ENCODE measurements at places on chromosomes 6 and 20.
A peak's percentile ranks its signal among the peaks of the same experiment; 100 is the strongest.

- DNase-seq: peak; percentile 82
Observed at GRCh38 chr6:149864578-149865535, 698 bp upstream of the LRP11 start.

- no peak for DNase-seq
Observed at GRCh38 chr6:139582956-139583355, 208.5 kb upstream of the CITED2 start.

DNA sequence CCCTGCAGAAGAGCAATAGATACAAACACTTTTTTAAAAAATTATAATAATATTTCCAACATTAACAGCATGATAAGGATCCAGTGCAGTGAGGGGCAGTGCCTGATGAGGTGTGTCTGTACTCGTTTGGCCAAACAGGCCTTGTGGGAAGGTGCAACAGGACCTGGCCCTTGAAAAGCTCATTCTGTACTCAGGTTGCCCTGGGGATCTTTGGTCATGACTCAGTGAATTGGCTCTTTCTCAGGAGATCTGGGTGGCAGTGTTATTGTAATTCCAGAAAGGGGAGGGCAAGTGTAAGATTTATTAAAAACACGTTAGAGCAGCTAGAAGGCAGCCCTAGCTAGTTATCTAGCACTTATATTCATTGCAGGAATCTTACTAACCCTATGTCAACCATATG, 2.9 kb upstream of the SPINT3 start:
- DNase-seq: no peak

GRCh38 chr6:147055821-147056392, 148.3 kb upstream of the STXBP5 start:
- no peak for DNase-seq

GRCh38 chr20:49961413-49961812, 21.4 kb upstream of the SNAI1 start:
- DNase-seq: no peak

DNA sequence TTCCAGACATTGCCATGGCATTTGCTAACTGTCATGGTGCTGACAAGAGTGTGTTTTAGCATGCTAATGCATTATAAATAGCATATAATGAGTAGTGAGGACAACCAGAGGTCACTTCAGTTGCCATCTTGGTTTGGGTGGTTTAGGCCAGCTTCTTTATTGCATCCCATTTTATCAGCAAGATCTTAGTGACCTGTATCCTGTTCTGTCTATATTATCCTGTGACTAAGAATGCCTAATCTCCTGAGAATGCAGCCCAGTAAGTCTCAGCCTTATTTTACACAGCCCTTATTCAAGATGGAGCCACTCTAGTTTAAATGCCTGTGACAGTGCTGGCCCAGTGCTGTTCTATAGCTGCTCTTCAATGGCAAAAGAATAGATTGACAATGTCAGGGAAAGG, 781.0 kb upstream of the ADGRB3 start:
- peak; percentile 13 for DNase-seq

DNA sequence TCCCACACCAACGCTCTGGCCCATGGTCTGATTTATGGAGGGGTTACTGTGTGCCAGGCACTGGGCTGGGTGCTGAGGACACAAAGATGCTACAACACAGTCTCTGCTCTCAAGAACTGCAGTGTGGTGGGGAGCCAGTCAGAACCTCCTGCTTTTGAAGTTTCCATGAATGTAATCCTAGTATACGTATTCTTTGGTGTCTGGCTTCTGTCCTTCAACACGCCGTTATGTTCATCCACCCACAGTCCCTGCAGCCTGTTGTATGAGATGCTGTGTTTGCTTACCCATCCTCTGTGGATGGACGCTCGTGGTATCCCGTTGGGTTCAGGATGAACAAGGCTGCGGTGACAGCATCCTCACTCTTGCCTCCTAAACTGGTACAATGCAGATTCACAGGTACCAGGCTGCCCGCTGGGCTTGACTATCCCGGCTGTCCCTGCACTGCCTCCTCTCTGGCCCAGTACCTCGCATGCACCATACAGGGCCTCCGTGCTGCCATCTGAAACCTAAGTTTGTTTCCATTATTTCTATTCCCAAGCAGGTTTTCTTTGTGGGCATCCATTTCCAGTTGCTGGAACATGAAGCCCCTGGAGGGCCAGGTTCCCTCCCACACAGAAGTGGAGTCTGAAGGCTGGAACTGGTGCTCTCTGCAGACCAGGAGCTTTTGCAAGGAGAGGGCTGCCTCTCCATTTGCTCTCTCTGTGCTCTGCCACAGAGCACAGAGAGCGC, 364.5 kb downstream of the ZFAND3 start:
- no peak for DNase-seq

DNA sequence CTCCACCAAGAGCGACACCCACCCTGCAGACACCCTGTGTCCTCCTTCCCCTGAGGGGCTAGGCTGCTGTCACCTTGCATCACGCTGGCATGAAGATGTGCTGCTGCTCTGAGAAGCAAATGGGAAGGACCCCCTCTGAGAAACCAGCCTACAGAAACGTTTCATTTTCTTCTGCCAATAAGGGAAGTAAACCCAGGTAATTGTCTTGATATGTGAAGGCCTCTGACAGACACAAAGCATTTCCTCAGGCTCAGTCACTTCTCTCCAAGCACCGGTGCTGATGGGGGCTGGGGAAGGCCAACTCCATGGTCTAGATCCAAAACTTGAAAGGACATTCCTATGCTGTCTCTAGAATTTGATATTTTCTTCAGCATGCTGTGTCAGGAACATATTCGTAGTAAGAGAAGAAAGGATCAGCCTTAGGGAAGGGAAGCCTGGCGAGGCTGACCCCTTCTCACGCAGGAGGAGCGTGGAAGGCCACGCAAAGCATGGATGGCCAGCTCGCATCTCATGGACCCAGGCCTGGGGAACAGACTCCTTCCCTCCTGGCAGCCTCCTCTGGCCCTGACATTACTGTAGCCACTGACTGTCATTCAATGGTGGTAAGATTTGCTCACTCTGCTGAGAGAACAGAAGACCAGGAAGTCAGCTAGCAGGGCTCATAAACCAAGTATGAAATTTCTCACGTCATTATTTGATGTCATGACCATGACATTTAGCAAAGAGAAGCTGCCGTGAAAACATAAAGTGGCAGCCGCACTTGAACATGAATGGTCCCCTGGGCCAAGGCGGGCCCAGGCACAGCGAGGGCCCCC, 20.4 kb downstream of the ACSS1 start:
- no peak for DNase-seq

GRCh38 chr6:155996151-155996550, 540.5 kb upstream of the NOX3 start:
- DNase-seq: no peak

DNA sequence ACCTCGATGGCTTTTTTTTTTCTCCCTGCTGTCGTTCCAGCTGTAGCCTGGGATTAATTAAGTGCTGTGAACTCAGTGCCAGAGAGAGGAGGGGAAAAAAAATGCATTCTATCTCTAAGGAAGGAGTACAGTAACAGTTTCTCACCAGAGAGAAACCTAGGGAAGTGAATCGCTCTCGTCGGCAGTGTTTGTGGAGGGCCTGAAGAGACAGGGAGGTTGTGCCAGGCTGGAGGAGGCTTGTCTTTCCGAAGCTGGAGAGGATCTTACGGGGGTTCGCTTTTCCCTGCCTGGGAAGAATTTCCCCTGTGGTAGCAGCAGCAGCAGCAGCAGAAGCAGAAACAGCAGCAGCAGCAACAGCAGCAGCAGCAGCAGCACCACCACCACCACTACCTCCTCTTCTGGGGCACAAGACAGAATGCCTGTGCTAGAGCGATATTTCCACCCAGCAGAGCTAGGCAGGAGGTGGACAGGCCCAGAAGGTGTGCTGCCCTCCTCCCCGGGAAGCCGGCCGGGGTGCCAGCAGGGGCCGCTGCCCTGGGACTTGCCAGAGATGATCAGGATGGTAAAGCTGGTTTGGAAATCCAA, 186.5 kb downstream of the PDE7B start:
- peak; percentile 60 for DNase-seq

DNA sequence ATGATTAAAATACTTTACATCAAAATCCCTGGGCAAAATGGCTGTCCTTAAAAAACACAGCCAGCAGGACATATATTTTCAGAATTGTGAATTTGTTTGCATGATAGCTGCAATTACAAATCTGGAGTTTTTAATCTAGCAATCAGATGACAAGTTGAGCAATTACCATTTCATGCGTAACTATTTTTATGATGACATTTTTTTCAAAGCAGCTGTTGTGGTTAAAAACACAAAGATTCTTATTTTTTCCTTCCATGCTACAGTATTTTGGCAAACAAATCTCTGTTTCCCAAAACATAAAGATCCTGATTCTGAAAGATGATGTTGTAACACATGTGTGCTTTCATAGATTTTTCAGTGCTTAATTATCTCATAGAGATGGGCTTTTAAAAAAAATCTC, 90.2 kb downstream of the PHACTR1 start:
- no peak for DNase-seq

GRCh38 chr6:73109659-73110058, 115.6 kb downstream of the KHDC1L start:
- DNase-seq: no peak

DNA sequence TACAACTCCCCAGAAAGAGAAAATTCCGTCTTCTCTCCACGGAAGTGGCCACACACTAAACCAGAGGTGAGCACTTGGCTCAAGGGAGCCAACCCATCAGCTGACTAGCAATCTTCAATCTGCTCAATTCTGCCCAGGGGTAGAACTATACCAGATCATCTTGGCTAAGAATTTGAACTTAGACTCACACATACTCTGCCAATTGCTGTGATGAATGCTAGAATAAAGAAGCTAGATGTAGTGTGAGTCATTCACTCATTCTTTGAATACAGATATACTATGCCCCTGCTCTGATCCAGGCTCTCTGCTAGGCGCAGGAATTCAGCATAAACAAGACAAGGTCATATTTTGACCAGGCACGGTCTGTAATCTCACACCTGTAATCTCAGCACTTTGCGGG, 147.9 kb upstream of the SHLD1 start:
- DNase-seq: peak; percentile 67

DNA sequence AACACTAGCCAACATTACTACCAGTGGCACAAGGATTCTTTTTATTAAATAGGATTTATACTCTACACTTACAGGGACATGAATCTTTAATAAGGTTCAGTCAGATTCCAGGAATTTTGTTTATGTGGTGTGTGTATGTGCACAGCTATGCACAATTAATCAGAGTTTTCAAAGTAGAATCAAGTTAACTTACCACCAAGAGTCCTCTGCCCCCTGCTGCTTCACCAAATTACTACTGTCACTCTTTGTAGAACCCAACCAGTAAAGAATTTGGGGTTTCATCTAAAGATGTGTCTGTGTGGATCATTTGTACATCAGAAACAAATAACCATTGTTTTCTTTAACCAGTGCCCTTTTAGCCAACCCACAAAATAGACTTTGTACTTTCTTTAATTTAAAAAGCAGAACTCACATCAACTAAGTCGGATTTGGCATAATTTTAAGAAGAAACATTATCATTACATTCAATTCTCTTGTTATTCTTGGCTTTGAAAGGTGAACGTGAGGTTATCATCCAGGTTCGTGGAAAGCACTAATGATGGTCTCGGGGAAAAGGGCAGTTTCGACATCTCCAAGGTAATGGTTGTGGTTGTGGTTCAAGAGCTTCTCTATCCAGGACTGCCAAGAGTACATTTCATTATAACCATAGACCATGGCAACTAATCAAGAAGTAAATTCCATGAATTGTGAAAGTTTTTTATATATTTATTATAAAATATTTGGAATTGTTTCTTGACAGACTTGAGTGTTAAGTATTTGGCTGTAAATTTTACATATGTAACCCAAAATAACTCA, 514.3 kb upstream of the ID4 start:
- peak; percentile 77 for DNase-seq

DNA sequence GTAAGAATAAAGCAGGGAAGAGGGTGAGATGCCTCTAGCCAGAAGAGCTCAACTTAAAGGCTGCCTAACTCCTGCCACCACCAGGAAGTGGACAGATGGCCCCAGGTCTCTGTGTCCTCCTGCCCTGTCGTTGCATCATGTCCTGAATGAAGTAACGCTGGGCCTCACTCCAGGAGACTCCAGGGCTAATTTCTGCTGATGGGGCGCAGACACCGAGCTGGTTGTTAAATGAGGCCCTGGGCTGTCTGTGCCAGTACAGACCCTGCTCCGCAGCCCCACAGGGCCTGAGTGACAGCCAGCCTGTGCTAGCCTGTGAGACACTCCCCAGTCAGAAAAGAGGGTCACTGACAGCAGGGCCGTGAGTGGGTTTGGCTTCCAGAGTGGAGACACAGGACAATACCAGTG, 6.5 kb downstream of the IP6K3 start:
- DNase-seq: no peak

GRCh38 chr6:163146036-163146435, 268.5 kb upstream of the QKI start:
- peak; percentile 3 for DNase-seq

- peak; percentile 56 for DNase-seq
Observed at GRCh38 chr6:135372758-135373157, 124.8 kb downstream of the AHI1 start.

- no peak for DNase-seq
Observed at GRCh38 chr6:80158478-80158989, 52.1 kb downstream of the BCKDHB start.

DNA sequence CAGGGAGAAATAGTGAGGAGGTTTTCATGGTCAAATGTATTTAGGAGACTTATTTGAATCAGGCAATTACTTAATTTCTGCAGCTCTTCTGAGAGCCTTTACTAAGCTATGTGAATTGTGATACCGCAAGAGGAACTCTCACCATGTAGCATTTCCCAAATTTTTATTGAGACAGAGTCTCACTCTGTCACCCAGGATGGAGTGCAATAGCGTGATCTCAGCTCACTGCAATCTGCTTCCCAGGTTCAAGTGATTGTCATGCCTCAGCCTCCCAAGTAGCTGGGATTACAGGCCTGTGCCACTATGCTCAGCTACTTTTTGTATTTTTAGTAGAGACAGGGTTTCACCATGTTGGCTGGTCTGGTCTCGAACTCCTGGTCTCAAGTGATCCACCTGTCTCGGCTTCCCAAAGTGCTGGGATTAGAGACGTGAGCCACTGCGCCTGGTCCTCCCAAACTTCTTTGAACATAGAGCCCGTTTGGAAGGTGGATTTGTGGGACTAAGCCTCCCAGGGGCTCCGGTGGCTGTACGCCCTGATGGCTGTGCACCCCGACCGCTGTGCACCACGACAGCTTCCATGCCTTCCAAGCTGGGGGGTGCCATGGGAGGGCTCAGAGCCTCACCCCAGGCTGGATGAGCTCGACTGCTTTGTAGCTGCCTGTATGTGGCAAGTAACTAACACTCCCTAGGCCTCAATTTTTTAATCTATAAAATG, 5.7 kb upstream of the MPC1 start:
- DNase-seq: no peak
